Fibroblast of the conjunctiva (primary cell): ENCODE measurements at places on chromosomes 7 and 10.

DNA sequence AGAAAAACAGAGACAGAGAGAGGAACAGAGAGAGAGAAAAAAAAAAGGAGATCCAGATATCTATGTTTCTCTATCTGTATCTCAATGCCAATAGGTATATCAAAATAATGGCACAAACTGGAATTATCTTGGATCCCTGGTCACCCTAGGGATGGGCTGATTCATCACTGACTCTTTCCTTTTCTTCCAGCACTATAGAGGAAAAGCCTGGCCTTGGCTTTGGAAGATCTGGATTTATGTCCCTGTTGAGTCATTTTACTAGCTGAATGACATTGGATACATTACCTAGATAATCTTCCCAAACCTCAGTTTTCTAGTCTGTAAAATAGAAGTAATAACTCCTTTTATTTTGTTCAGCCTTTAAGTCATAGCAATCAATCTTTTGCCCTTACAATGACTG, 152.8 kb upstream of the GDF10 start:
- DNase-seq, result no peak

DNA sequence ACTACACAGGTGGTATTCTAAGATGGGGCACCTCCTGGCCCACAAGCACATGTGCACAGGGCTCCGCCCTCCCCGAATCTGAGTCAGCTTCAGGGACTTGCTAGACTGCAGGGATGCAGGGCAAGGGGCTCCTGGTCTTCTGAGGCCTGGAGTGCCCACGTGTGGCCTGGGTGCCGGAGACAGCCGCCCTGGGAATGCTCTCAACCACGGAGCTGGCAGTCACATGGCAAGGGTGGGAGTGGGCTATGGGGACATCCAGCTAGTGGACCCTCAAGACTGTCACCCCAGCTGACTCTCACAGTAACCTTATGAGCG, 42.7 kb downstream of the CFAP46 start:
- DNase-seq, result no peak

- DNase-seq, result no peak
These were observed 146.0 kb downstream of the EVX1 start for GRCh38 chr7:27388561-27388960.

DNA sequence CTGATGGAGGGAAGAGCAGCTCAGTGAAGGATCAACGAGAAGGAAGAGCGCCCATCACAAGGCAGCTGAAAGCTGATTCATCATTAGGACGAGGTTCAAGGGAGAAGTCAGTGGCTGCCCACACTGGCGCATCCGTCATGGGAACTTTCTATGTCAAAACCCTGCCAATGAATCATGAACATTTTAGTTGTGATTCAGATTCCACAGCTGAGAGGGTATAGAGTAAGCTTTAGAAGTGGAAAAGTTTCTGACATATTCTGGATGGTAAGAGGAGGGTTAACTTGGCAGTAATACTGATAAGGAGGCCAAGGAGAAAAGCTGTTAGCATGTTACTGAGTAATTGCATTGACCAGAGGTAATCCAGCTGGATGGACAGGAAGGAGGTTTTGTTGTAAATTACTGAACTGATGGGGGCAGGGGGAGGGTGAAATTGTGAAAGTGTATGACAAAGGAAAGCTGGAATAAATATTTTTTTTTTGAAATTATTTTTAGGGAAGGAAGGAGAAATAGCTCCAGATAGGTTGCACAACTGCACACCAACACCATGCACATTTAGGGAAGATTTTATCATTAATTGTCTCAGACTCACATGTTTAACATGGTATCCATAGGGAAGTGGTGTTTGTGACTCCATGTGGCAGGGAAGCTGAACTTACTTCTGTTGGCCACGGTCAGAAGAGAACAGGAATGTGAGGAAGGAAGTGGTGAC, 78.3 kb upstream of the NRP1 start:
- peak; percentile 71 for DNase-seq

- DNase-seq, result no peak
These were observed 15.0 kb upstream of the IMPDH1 start for GRCh38 chr7:128424686-128425275.

- no peak for DNase-seq
These were observed 40.7 kb downstream of the RALA start for GRCh38 chr7:39664057-39664456.
